Breast epithelium (tissue), 4 donors: ENCODE measurements at places on chromosomes 1 and 21.
A peak's percentile ranks its signal among the peaks of the same experiment; 100 is the strongest.

DNA sequence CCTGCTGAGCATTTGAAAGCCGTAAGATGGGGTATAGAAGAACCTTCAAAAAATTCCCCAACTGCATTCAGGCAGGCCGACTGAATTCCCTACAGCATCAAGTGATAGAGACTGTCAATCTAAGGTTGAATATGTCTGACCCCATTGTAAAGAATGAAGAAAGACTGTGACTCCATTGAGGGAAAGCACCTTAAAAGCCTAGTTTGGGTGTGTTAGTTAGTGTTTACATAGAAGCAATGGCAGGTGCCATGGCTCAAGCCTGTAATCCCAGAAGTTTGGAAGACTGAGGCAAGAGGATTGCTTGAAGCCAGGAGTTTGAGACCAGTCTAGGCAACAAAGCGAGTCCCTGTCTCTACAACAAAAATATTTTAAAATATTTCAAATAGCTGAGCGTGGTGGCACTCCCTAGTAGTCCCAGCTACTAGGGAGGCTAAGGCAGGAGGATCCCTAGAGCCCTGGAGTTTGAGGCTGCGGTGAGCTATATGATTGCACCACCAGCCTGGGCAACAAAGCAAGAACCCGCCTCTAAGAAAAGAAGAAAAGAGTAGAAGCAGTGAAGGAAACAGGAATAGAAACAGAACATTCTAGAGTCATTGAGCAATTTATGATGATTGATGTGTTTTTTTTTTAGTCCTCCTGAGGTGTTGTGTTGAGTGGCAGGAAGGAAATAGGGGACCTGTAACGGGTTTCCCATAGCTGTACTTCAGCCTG lies 15.4 kb downstream of the POLR3GL start:
- DNase-seq = no peak

GRCh38 chr1:28936094-28936493 lies 21.7 kb downstream of the EPB41 start:
- no peak for DNase-seq

DNA sequence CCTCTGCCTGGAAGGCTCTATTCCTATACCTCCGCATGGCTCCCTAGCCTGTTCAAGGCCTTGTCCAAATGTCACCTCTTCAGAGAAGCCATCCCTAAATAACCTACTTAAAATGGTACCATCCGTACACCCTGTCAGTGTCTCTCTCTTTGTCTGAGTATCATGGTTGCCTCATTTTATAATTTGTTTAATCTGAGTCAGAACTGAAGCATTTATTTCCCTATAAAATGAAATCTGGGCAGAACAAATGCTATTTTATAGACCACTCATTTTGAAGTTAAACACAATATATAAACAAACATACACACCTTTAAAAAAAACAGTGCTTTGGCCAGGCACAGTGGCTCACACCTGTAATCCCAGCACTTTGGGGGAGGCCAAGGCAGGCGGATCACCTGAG lies 30.2 kb downstream of the RERE start:
- DNase-seq = no peak

- DNase-seq = no peak
Measured at GRCh38 chr1:221663321-221663720, 78.6 kb downstream of the DUSP10 start.

DNA sequence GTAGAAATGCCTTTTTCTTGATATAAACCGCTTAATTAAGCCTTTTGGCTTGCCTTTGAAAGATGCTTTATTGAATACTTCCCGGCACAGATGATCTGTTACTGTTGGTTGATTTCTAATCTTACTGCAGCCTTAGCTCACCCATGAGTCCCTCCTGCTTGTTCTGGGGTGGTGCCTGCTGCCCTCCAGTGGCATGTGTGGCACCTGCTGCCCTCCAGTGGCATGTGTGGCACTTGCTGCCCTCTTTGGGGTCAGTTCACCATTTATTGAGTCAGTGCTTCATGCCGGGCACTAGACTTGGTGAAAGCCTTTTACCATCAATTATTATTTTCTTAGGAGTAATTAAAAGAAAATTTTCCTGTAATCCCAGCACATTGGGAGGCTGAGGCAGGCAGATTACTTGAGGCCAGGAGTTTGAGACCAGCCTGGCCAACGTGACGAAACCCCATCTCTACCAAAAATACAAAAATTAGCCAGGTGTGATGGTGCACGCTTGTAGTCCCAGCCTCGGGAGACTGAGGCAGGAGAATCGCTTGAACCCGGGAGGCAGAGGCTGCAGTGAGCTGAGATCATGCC lies 54.3 kb downstream of the ADARB1 start:
- peak; percentile 70 for DNase-seq

GRCh38 chr1:18881642-18882431 lies 20.5 kb downstream of the ALDH4A1 start:
- no peak for DNase-seq

DNA sequence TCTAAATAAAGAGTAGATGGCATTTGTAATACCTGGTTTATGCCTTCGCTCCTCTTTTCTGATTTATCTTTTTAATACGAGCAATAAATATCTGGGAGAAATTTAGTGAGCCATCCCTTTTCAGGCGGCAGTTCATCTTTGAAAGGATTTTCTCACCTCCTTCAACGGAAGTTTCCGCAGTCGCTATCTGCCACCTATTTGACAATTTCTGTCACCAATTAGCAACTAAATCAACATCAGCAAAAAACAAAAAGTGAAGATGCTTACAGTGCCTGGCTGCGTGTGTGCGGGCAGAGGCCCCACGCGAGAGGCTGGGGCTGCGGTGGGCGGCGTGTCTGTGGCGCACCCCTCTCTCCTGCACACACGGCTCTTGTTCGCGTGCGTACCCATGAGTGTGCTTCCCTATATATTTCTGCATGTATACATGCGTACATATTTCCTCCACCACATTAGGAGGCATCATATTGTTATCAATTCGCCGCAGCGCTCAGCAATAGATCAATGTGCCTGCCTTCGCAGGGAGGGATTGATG lies 117.3 kb upstream of the BARHL2 start:
- DNase-seq = no peak

- no peak for DNase-seq
Measured at GRCh38 chr1:239799617-239800016, 292.1 kb upstream of the FMN2 start.

GRCh38 chr1:5508669-5509330 lies 483.4 kb downstream of the NPHP4 start:
- DNase-seq = no peak

DNA sequence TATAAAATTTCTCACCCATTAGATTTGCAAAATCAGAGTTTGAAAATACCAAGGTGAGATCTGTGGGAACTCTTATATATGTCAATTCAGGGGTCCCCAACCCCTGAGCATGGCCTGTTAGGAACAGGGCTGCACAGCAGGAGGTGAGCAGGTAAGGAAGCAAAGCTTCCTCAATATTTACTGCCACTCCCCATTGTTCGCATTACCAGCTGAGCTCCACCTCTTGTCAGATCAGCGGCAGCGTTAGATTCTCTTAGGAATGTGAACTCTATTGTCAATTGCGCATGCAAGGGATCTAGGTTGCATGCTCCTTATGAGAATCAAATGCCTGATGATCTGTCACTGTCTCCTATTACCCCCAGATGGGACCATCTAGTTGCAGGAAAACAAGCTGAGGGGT lies 376.6 kb downstream of the LMO4 start:
- DNase-seq = no peak

GRCh38 chr1:220673921-220674320 lies 16.2 kb upstream of the C1orf115 start:
- no peak for DNase-seq

DNA sequence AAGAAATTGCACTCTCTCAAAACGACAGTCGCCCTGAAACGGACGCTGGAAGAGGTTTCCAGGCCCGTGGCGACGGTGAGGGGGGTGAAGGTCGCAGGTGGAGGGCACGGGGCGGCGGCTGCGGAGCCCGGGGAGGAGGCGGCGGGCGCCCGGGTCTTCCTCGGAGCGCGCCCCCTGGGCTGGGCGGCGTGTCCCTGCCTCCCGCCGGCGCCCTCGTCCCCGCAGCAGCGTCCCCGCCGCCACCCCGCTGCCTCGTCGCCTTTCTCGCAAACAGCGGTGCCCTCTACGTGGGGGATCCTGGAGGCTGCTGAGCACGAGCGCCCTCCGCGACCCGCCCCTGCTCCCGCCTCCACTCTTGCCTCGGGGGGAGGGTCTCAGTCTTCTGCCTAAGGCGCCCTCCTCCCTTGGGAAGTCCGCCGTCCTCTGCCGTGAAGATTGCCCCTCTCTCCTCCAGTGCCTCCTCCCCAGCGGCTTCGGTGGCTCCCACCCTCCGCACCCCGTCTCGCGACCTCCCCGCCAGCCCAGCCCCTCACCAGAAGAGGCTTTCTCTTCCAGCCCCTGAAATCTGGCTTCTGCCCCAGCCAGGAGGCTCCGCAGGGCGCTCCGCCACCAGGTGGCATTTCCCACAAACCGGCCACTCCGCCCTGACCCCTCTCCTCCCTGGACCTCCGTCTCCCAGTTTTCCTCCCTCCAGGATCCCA lies 227.4 kb downstream of the SDCCAG8 start:
- no peak for DNase-seq

DNA sequence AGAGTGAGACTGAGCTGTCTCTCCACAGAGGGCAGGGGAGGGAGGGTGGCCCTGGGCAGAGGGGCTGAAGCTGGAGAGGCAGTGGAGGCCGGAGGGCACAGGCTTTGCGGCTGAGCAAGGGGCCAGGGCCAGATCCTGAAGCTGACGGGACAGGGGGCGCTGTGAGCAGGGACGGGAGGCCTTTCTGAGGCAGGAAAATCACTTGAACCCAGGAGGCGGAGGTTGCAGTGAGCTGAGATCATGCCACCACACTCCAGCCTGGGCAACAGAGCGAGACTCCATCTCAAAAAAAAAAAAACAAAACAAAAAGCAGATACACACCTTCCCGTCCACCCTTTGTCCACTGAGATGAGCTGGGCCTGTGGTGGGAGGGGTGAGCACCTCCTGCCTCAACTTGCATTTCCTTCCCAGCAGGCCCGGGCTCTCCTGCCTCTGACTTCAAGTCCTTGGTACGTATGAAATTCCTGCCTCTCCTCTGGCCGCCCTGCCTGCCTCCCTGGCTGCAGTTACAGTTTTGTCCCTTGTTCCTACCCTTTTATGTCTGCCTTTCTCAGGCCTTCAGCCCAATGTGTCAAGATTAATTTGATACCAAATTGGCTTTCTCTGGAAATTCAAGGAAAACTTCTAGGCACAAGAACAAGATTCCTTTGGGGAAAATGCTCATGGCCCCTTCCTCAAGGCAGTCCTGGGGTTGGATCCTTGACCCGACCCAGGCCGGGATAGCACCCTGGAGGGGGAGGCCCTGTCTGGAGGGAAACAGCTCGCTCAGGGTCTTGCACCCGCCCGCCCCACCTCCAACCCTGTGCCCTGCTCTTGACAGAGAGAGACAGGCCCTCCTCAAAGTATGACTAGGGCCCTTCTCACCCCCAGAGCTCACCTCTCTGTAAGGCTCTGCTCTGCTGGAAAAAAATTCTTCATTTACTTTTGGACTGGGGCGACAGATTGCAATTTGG lies 11.2 kb upstream of the ADAMTSL4 start:
- peak; percentile 89 for DNase-seq

DNA sequence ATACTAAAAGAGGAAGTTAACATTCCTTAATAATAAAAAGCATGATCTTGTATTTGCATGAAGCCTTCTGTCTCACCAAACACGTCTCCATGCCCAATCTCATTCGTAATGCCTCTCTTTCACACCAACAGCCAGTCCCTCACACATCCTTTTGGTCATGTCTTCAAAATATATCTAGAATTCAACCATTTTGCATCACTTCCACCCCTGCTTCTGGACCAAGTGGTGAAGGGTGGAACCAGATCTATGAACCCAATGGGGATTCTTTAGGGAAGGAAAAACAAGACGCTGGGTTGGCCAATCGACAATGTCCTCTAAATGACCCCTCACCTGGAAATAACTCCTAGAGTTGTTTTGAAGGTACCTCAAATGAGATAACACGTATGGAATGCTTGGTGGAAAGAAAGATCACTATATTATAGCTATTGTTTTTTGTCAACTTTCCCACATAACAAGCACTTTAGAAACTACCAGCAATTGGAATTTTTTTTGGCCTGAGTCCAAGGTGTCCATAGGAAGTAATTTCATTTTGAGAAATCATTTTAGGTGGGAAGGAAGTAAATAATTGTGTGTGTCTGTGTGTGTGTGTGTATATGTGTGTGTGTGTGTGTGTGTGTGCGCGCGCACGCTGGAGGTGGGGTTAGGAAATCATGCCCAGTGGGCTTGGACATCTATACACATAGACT lies at the start of gene KCNA10:
Gene KCNA10, minus strand, starts transcription at position 51 of the 686 bp plus-strand sequence. CDS start 388 bp downstream, outside the sequence.
- DNase-seq = no peak

GRCh38 chr1:22773981-22774832 lies 63.6 kb downstream of the EPHB2 start:
- peak; percentile 41 for DNase-seq

DNA sequence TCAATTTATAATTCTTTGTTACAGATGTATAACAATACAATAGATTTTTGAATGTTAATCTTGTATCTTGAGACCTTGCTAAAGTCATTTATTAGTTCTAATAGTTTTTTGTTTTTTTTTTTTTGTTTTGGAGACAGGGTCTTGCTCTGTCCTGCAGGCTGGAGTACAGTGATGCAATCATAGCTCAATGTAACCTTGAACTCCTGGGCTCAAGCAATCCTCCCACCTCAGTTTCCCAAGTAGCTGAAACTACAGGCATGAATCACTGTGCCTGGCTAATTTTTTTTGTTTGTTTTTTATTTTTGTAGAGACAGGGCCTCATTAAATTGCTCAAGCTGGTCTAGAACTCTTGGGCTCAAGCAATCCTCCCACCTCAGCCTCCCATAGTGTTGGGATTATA lies 26.2 kb upstream of the DIPK1A start:
- no peak for DNase-seq
